ENCODE measurements at places on chromosomes 2 and 18.

DNA sequence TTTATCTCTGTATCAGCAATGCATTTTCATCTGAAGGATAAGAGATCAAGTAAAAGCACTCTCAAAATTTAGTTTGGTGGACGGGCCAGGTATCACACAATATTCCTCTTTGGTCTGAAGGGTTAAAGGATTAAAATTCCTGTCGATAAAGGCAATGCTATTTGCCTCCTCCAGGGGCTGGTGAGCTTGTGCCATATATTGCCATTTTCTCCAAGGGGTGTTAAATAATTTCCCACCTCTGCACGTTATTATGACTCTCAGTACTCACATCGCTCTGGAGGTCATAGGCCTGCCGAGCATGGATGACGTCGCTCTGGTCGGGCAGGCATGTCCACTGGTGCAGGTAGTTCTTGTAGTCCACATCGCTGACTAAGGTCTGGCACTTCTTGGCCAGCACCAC, 94.2 kb downstream of the NEB start:
- DNase-seq, result no peak

GRCh38 chr2:200587007-200587616, 1.3 kb downstream of the AOX1 start:
- DNase-seq, result no peak

GRCh38 chr2:213710164-213710563, 425.9 kb downstream of the SPAG16 start:
- DNase-seq, result no peak

GRCh38 chr2:120691410-120691809, 44.3 kb upstream of the GLI2 start:
- no peak for DNase-seq

DNA sequence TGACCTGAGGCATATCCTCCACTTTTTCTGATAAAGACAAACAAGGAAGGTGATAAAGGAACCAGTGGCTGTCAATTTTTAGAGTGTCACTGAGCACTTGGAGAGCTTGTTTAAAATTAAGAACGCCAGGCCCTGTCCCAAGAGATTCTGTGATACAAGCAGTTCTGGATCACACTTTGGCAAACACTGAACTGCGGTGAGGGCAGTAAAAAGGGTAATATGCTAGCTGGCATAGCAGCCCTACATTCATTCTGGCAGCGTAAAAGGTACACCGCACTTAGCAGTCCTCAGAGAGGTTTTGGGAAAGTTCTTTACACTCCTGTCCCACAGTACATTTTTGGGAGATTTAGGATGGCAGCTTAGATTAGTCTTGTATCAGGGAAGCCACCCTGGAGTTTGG, 101.3 kb upstream of the CCDC150 start:
- DNase-seq, result no peak

GRCh38 chr18:62964432-62964831, 249.1 kb downstream of the PHLPP1 start:
- no peak for DNase-seq

DNA sequence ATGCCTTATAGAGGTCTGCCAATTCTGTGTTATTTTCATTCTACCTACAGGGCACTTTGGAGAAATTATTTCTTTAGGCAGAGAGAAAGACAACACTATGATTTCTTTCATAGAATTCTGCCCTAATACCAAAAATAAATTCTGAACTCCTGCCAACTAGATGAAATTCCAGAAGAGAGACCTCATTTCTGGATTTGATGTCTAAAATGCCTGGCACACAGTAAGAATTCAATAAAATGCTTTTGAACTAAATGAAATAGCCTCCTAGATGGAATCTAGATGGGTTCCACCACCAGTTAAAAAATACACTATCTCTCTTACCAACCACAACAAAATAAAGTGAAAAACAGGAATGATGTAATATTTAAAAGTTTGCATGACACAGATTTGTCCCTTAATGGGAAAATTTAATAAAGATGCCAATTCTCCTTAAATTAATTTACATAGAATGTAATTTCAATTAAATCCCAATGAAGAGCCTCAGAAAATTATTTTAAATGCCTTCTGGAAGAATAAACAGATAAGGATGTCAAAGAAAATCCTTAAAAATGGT, 75.0 kb downstream of the OSBPL1A start:
- no peak for DNase-seq

- no peak for DNase-seq
Observed at GRCh38 chr2:147806846-147807245, 38.0 kb upstream of the ACVR2A start.

GRCh38 chr2:16302431-16303272, 362.3 kb downstream of the MYCN start:
- no peak for DNase-seq

DNA sequence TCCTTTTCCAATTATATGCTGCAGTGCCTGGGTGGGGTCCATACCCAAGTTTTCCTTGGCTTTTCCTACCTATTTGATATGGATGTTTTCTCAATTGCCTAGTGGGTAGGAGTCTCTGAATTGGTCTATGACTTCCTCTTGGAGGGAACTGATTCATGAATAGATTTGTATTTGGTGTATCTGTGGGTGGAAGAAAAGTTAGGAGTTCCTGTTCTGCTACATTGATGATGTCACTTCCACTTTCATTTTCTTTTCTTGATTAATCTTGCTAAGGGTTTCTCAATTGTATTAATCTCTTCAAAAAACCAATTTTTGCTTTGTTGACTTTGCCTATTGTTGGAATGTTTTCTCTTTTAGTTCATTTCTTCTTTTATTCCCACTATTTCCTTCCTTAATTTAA, 37.4 kb upstream of the SLC9A2 start:
- no peak for DNase-seq
